ENCODE measurements at places on chromosomes 7 and 10.

GRCh38 chr7:26989897-26990670 lies 105.7 kb downstream of the HOXA1 start:
- DNase-seq: peak; percentile 22

DNA sequence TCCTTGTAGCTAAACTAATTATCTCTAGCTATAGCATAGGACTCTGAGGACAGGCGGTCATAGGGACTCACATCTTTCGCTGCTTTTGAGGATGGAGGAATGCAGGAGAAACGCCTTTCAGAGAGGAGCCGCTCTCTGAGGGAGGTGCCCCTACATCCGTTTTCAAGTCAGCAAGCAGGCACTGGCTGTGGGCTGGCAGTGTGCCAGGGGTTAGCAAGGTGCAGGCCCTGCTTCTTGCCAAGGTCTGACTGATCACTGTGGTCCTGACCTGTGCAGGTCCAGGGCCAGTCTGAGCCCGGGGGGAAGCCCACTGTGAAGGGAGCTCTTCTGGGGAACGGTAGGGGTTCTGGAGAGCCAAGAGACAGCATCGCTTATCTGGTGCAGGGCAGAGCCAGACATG lies 89.4 kb downstream of the SH3PXD2A start:
- peak; percentile 28 for DNase-seq

GRCh38 chr10:132667342-132668047 lies 118.5 kb downstream of the NKX6-2 start:
- peak; percentile 83 for DNase-seq

DNA sequence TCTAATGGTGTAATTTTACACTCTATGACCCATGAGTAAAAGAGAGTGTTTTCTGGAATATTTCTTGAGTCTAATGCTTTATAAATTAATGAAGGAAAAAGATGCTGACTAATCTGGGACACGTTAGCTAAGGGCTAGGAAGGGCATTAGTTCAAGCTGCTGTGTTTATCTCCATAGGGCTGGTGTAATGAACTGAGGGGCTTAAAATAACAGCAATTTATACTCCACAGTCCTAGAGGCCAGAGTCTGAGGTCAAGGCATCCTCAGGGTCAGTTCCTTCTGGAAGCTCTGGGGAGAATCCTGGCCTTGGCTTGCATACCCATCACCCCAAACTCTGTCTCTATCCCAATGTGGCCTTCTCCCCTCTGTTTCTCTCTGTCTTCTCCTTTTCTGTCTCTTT lies 105.2 kb upstream of the PFKP start:
- no peak for DNase-seq

GRCh38 chr7:121272676-121273075 lies 56.1 kb upstream of the WNT16 start:
- DNase-seq: no peak

GRCh38 chr10:114605155-114605797 lies 52.8 kb downstream of the ABLIM1 start:
- DNase-seq: peak; percentile 6

DNA sequence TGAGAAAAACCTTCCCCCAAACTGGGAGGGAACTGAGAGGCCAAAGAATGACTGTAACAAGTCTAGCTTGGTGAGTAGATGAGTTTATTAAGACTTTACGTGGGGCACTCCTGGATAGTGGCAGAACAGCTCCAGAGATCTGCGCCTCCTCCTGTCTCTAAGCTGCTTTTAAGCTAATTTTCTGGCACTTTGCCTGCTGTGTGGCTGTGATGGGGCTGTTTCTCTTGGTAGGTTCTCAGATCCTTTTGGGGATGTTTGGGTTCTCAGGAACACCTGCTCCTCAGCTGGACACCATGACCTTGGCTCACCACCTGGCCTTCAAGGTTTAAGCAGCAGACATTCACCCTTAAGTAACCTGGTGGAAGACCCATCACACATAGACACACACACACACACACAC lies 68.3 kb downstream of the AKR1E2 start:
- DNase-seq: no peak

GRCh38 chr7:29424984-29425309 lies 138.7 kb upstream of the PRR15 start:
- no peak for DNase-seq

DNA sequence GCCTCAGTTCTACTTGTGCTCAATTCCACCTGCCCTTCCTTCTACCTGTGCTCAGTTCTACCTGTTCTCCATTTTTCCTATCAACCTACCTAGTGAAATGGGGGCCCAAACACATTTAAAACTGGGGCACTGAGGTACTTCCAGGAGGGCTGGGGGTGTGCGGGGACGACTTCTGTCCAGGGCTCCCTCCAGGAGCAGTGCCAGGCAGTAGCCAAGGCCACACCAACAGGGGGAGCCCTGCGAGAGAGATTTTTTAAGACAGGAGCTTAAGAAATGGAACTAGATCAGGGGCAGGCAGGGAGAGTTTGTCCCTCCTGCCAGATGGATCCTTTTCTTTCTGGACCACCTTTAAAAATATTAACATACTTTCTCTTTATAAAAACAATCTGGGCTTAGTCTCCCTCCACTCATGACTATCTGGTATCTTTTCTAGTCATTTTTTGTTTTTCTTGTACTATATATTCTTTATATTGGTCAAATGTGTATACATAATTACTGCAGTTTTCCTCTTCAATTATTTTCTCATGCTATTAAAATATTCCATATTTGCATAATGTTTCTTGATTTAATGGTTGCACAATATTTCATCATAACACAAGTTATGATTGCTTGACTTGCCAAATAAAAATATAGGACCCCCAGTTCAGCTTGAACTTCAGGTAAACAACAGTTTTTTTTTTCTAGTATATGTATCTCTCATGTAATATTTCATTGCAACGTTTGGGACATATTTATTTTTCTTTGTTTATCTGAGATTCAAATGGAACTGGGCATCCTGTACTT lies 47.3 kb upstream of the INSYN2A start:
- DNase-seq: peak; percentile 42

DNA sequence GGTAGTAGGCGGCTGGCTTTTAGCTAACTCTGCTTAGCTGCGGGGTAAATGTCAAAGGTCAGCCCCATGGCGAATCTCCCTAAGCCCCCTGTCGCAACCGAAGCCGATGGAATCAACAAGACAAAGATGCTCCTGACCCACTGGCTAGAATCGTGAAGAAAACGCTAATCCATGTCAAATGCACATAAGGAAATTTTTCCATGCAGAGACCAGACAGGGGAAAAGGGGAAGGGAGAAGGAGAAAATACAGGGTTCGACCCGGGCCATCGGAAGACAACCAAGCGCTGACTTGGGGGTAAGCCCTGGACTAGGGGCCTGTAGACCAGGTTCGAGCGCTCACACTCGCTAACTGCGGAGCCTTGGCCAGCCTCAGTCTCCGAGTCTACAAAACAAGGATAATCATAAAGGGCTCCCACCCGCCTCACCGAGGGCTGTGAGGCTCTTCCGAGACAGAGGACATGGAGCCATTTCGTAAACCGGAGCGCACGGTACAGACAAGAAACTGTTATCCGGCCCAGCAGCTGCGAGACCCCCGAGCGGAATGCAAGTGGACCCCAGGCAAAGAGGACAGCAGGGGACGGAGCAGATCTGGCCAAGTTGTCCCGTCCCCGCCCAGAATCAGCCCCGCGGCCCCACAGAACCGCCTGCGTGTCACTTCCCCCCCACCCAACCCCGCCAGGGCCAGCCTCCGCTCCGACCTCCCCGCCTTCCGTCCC lies 507 bp downstream of the SAR1A start:
- DNase-seq: peak; percentile 20

GRCh38 chr10:22723783-22724182 lies 9.4 kb upstream of the PIP4K2A start:
- DNase-seq: no peak

DNA sequence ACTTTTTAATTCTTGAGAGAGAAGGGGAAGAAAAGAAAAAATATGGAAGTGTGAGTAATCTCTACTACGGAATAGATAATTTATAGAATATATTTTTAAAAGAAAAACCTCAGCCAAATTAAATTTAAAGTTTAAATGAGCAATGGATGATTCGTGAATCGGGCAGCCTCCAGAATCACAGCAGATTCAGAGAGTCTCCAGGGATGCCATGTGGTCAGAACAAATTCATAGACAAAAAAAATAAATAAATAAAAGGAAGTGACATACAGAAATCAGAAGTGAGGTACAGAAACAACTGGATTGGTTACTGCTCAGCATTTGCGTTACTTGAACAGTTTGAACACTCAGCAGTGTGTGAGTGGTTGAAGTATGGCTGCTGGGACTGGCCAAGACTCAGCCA lies 53.0 kb downstream of the PHYHIPL start:
- no peak for DNase-seq

DNA sequence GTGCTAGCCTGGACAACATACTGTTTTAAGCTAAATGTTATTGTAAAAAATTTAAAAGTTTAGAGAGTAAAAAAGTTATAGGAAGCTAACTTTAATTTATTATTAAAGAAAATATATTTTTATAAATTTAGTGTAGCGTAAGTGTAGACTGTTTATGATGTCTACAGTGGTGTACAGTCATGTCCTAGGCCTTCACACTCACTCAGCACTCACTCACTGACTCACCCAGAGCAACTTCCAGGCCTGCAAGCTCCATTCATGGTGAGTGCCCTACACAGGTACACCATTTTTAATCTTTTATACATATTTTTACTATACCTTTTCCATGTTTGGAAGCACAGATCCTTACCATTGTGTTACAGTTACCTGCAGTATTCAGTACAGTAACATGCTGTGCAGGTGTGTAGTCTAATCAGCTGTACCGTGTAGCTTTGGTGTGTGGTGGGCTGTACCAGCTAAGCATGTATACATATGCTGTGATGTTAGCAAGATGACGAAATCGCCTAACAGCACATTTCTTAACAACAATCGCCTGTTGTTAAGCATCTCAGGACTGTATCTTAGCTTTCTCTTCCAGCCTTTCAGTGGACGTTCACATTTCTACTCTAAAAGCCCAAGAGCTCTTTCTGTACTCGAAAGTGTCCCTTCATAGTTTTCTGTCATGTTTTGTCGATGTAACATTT lies 12.5 kb downstream of the RNF32 start:
- DNase-seq: peak; percentile 30

GRCh38 chr7:1893036-1893435 lies 223.0 kb downstream of the ELFN1 start:
- peak; percentile 17 for DNase-seq

DNA sequence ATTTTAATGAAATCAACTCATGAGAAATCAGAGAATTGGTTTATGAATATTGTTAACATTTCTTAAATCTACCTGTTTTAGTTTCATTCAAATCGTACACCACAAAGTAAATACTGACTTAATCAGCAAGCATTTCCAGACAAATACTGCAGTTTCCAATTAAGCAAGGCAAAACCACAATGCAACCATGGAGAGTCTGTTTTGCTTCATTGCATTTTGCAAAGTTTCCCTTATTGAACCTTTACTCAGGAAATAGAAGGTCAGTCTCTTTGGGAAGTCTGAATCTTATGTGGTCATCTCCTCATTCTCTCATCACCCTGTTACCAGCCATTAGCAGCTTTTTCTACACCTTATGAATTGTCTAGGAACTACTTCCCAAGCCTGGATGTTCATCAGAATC lies 400.5 kb downstream of the IPMK start:
- DNase-seq: no peak

DNA sequence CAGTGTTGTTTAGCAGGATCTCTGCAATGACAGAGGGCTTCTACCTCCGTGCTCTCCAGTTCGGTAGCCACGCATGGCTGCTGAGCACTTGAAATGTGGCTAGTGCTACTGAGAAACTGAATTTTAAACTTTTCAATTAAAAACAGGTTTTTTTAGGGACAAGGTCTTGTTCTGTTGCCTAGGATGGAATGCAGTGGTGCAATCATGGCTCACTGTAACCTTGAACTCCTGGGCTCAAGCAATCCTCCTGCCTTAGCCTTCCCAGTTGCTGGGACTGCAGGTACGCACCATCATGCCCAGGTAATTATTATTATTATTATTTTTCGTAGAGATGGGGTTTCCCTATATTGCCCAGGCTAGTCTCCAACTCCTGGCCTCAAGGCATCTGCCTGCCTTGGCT lies 13.4 kb upstream of the SFRP5 start:
- no peak for DNase-seq

DNA sequence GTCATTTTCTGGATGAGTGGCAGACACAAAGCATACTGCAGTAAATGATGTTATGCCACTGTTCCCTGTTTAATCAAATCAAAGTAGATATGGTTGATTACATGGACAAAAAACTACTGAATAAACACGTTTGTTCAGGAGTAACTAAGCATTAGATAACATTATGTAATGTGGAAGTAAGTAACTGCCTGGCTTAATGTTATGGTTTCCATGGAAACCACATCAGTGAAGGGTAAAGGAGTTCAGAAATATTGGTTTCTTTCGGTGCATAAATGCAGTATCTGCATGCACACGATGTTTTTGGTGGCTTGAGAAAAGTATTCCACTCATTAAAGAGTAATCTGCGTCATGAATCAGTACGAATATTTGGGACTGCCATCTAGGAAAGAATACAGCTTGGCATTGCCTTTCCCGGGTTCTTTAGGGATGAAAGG lies 131.3 kb upstream of the PRKCQ start:
- DNase-seq: no peak
